ENCODE measurements at places on chromosomes 7 and 10.

DNA sequence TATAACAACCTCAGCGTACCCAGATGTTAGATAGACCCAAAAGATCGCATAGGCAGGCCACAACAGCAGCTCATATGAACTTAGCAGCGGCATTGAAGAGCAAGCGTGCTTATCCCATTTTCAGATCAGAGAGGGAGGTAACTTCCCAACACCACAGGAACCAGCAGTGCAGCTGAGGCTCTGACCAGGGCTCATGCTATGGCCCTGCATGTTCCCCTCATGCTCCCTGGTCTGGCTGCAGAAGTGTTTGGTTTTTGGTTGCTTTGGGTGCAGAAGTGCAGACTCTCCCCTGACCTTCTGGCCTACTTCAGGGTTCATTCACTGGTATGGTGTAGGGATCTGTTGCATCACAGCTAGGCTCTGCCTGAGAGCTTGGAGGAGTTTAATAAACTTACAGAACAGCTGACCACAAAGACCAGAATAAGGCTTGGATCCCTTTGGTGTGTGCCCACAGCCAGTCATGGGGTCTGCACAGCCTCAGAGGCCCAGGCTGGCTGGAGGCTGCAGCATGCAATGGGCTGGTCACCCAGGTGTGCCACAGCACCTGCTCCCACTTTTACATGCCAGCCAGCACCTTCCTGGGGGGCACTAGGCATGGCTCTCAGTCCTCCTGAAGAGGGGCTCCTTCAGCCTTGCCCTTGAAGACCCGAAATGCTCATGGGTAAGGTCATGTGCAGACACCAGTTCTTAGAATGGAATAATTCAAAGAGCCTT, 9.1 kb upstream of the CXCL12 start:
- no peak for DNase-seq

GRCh38 chr7:117231047-117231359, 91.9 kb downstream of the WNT2 start:
- no peak for DNase-seq

DNA sequence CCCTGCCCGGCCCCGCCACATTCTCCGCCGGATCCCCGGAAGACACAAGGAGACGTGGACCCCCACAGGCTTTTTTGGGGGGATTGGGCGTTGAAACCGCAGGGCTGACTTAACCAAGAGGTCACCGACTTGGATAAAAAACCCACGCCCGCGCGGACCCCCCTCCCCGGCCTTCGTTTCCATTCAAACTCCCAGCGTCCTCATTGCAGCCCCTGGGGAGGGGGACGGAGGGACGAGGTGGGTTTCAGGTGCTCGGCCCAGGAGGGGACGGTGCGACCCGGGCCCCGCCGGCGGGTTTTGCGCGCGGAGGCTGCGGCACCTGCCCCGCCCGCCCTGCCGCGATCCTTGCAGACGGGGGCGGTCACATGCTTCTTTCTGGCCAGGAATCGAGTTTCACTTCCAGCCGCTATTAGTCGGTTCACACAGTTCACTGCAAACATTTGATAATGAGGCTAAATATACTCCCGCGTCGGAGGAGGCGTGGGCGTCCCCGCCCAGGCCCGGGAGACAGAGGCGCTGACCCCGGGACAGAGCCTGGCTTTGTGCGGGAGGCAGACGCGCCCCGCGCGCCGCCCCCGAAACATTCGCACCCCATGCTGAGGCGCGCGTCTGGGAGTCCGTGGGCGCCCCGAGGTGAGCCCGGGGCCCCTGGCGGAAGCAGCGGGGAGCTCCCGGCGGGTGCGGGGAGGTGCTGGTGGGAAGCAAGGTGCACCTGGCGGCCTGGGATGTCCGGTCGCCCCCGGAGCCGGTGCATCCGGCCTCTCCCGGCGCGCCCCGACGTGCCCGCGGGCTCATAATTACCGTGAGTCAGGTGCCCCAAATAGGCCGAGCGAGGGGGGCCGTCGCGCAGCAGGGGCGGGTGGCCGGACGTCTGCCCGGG, 2.7 kb upstream of the PDGFA start:
- DNase-seq: no peak

GRCh38 chr10:70603449-70603801, 884 bp upstream of the PRF1 start:
- no peak for DNase-seq

DNA sequence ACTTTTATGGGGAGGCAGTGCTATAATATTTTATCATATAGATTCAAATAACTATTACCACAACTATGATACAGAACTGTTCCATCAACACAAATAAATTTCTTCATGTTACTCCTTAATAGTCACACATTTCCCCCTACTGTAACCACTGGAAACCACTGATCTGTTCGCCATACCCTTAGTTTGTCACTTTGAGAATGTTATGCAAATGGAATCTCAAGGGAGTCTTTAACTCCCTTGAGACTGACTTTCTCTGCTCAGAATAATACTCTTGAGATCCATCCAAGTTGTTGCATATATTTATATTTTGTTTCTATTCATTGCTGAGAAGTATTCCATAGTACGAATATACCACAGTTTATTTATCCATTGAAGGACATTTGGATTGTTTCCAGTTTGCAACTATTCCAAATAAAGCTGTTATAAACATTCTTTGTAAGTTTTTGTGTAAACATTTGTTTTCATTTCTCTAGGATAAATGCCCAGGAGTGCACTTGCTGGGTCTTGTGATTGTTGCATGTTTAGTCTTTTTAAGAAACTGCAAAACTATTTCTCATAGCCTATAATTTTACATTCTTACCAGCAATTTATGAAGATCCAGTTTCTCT, 19.7 kb upstream of the PON2 start:
- DNase-seq: no peak

DNA sequence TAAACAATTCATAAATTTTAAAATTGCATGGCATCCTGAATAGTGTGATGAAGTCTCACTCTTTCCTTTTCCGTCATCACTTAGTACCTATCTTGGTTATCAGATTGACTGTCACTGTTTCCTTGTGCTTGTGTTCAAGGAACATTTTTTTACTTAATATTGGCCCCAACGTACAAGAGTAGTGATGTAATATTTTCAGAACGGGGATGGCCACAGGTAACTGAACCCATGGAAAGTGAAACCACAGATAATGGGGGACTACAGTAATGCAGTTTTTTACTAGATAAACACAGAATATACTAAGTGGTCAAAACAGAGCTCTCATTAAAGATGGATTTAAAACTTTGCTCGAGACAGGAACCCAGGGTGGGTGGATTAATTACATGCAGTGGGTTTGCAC, 85.4 kb downstream of the MACC1 start:
- no peak for DNase-seq

DNA sequence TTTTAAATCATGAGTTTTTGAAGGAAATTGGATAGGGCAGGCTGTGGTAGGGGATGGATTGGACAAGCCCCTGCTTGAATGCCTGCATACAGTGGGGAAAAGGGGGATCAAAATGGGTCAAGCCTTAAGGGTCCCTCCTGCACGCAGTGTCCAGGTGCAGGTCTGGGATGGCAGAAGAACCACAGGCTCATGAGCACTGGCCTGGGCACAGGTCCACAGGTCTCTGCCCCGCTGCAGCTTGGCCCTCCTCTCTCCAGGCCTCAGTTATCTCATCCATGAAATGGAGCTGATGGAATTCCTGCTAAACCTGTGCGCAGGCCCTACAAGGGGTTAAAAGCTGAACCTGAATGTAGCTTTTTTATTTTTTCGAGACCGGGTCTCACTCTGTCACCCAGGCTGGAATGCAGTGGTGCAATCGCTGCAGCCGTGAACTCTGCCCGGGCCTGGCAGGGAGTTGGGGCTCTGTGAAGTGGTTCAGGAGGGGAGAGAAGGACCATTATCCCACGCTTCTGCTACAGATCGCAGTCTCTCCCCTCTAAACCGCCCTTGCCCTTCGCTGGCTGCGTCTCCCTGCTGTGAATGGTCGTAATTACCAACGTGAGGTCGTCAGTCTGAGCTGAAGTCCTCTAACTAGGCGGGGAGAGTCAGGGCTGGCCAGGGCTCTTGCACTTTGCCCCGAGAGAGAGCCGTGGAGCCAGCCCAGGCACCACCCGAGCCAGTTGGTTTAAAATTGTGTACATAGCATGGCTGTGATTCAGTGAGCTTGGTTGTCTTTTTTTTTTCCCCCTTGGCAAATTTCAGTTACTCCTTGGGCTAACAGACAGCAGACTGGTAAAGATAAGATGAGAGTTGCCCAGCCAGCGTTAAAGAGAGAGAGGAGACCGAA, 77.5 kb upstream of the GTF2I start:
- DNase-seq: no peak

- no peak for DNase-seq
Observed at GRCh38 chr10:96683065-96683464, 37.2 kb downstream of the PIK3AP1 start.

- no peak for DNase-seq
Observed at GRCh38 chr10:131430716-131431412, 119.3 kb upstream of the TCERG1L start.

GRCh38 chr10:7546385-7546967, 120.3 kb downstream of the ITIH5 start:
- DNase-seq: no peak

DNA sequence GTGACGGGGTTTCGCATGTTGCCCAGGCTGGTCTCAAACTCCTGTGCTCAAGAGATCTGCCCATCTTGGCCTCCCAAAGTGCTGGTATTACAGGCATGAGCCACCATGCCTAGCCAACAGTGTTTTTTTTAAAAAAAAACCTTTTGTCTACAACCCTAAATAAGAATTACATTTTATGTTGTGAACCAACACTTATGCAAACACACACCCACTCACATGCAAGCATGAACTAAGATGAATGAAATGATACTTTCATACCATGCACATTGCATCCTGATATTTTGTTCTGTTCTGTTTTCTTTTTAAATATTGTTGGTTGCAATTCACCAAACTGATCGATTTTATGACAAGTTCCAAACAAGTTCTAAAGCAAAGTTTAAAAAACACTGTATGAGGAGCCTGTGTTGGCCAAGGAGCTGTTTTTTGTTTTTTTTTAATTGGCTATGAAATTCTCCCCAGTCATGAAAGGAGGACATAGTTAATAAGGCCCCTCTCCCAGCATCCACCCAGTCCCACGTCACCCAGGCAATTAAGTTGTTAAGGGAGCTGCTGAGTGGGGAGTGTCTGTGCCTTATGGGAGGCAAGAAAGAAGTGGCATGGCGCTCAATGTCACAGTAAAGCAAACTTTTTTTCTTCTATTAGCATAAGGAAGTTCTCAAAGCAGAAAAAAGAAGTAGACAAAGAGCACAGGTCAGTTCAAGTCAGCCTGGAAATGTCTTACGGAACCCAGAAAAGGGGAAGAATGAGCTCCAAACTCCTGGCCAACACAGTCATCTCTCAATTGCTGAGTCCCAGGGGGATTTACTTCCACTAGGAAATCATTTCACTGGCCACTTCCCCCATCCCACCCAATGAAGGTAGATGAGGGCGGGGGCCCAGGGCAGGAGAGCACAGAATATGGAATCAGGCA, 50.1 kb downstream of the NOD1 start:
- no peak for DNase-seq

DNA sequence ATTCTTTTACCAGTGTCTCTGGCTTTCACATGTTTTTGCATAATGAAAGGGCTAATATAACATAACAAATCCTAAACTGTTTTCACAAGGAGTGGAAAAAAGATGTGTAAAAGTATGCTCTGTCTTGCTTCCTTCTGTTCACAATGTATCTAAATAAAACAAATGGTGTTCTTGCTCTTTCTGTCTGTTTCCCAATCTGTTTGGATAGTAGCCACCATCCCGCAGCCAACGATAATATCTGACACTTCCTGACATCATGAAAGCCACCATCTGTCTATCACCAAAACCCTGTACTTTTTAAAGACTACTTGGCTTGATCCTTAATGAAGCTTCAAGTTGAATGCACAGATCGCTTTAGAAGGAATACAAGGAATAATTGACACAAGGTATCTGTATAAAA, 246.2 kb downstream of the ETV1 start:
- DNase-seq: no peak

DNA sequence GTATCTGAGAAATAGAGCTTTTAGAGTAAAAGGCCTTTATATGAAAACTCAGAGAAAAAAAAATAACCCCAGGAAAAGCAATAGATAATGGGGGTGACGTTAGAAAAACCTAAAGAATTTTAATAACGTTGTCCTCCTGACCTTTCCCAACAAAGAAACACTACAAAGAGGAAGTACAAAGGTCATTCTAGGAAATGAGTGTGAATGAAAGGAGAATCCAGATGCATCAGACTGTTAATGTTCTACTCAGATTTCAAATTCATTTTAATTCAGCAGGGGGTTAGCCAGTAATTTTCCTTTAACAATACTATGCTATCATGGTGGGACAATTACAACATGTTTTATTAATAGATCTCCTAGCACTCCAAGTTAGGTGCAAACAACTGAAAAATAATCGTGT, 73.8 kb upstream of the CDK1 start:
- no peak for DNase-seq

DNA sequence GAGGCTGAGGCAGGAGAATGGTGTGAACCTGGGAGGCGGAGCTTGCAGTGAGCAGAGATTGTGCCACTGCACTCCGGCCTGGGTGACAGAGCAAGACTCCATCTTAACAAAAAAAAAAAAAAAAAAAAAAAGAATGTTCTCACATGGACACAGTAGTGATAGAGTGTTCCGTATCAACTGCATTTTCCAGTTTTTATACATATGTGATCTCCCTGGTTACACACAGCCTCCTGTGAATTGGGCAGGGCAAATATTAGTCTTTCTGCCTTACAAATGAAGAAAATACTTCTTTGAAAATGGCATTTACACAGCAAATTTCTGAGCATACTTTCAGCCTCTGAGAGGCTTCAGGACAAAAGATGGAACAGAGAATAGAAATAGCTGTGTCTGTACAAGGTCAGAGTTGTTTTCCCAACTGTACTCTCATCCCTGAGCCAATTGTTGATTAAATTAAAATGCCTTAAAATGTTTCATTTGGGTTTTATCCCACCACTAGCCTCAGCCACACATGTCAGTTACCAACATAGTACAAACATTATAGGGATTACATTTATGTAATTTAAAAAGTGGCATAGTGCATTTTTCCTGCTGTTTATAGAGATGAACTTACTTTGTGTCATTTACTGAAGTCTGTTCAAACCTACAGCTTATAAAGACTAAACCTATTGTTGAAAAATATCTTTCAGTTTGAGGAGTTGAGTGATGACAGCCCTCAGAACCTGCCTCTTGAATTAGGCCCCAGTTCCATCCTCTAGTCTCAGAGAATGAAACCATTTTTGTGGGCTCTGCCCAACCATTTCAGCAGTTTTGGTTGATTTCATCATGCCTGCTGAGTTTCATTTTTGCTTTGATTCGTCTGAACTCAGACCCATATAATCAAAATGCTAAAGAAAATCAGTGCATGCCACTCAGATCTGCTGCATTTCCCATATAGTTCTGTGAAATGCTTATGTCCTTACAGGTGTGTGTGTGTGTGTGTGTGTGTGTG, 609.4 kb upstream of the C7orf33 start:
- DNase-seq: no peak

DNA sequence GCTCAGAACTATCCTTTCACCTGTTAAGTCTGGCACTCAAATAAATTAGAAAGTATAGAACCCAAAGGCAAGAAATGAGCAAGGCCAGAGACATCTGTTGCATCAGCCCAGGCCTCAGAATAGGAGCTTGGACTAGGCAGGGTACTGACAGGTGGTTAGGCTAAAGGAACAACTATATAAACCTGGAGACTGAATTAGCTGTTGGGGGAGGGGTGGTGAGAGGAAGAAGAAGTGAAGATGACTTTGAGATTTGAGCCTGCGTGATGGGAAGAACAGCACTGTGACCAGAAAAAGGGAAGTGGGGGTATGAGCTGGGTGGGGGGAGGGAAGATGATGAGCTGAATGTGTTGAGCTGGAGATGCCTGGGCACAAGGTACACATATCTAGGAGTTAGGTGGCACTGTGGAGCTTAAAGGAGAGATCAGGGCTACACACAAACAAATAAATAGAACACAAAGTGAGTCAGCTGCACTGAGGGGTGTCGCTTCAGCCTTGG, 244.7 kb downstream of the PTEN start:
- DNase-seq: no peak
